ENCODE measurements at places on chromosomes 1 and 21. TPM values are rescaled to one million over a fixed set of nuclear protein-coding genes. Genes with fewer than 3 reads are reported as not detected.

The FAM163A gene
- total RNA-seq = not detected

The MATN1 gene
- 0.22 TPM for total RNA-seq

The GUCA2A gene
- total RNA-seq = not detected

The IL19 gene
- total RNA-seq = not detected

The C1orf226 gene
- total RNA-seq = 12.3 TPM

The ANKRD65 gene
- 38.4 TPM for total RNA-seq

The AIM2 gene
- total RNA-seq = 5.3 TPM

The RGS16 gene
- 37.2 TPM for total RNA-seq

The MRTO4 gene
- 29.1 TPM for total RNA-seq

The CFHR2 gene
- total RNA-seq = not detected

The GFI1 gene
- not detected for total RNA-seq

DNA sequence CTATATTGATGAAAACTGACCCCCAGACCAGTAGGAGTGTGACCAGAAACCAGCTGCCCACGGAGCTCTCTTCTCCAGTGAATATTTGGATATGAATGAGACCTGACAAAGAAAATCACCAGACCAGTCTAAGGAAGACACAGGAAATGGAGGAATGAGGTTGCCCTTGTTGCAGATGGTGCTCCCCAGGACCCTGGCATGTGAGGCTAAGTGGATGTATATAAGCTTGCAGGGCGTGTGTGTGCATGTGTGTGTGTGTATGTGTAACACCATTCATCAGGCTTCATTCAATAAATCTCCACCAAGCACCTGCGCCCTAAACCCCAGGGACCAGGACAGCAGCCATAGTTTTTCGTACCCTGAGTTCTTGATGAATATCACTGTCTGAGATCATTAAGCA is 14.4 kb downstream of the PHLDA3 start:
- peak; percentile 48 for DNase-seq

GRCh38 chr1:116345011-116345410 is 28.0 kb upstream of the ATP1A1 start:
- no peak for DNase-seq

- DNase-seq = no peak
These were observed 21.3 kb downstream of the SCAF4 start for GRCh38 chr21:31710586-31710985.

DNA sequence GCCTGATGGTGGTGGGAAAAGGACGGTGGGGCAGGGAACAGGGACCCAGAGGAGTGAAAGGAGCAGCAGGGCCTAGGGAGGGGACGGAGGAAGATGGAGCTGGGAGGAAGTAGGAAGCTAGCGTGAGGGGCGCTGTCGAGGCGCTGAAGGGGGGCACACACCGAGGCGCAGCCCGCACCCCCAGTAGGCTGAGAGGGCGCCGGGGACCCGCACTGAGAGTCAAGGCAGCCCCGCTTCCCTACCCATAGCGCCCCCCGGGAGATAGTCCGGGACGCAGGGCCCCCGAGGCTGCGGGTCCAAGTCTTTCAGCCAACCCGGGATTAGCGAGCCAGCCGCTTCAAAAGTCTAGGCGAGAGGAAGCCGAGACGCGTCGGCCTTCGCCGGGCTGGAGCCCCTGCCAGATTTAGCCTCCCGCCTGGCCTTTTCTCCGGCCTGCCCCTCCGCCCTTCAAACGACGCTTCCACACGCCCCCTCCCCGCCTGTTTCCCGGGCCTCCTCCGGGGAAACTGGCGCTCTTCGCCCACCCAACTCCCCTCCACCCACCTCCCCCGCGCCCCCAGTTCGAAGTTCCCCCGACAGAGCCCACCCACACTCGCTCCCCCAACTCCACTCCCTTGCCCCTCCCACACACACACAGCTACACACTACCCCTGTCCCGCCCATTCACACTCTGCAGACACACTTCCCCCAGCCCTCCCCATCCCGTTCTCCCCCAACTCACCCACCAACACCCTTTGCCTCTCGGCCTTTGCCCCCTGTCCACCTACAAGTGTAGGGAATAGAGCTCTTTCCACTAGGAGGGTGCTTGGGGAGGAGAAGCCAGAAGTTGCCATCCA is 7.8 kb upstream of the PROX1 start:
- DNase-seq = peak; percentile 55

GRCh38 chr1:9193233-9193625 is 41.3 kb upstream of the H6PD start:
- DNase-seq = no peak

- DNase-seq = peak; percentile 36
These were observed 12.0 kb downstream of the MIIP start for GRCh38 chr1:12031039-12031980.

DNA sequence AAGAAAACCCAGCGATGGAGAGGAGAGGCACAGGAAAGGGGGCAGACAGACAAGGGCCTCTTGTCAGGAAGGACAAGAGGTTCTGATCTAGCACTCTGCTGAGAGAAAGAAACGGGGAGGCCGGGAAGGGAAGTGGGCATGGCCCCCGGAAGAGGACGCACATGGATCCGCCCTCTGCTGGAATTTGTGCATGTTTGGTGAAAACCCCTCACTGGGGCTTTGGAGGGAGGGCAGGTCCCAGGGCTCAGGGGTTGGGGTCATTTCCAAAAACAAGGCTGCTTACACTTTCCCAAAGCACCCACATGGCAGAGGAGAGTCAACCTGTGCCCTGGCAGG is 32.4 kb upstream of the ECE1 start:
- no peak for DNase-seq

- DNase-seq = no peak
These were observed 117.4 kb upstream of the SLC45A1 start for GRCh38 chr1:8200317-8201115.

- DNase-seq = no peak
These were observed 4.8 kb upstream of the FAM110D start for GRCh38 chr1:26153966-26154532.

Measured in glutamatergic neuron (in vitro differentiated cells).